ENCODE measurements at places on chromosomes 7 and 10.
A peak's percentile ranks its signal among the peaks of the same experiment; 100 is the strongest.

DNA sequence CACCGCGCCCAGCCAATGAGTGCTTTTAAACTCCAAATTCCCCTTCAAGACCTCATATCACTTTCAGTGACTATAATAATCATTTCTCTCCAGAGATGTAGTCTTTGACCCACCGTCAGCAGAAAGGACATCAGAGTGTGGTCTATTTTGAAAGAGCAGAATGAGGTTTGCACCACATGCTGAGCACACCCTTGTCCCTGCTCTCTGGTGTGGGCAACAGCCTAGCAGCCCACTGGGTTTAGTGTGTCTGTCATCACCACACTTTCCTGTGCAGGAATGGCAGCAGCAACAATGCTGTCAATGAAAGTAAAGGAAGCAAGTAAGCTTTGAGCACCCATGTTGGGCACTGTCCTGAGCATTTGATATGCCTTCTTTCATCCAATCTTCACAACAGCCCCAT is 122.4 kb downstream of the PLXNA4 start:
- DNase-seq: no peak

GRCh38 chr7:24018331-24018730 is 265.7 kb upstream of the NPY start:
- DNase-seq: no peak

DNA sequence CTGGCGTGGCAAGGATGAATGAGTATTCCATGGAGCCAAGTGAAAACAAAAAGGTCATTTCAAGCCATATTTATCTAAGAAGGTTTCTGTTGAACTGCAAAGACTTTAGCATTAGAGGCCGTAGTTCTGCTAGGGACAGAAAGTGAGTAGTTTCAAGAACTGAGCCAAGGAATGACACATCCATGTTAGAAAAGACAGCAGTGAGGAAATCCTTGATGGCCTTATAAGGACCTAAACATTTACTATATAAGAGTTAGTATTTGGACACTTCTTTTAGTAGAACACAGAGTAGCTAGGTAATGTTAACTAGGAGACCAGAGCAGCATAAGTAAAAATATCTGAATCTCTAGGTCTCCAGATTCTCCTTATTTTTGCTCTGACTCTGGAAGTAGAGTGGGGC is 329.8 kb upstream of the SEMA3D start:
- DNase-seq: no peak

GRCh38 chr10:100529475-100530298 is at the start of gene NDUFB8:
Gene NDUFB8, minus strand, starts transcription at chr10:100529871. Its CDS starts 20 bp downstream, at chr10:100529851.
- DNase-seq: peak; percentile 89

GRCh38 chr10:97780841-97781617 is 9.2 kb upstream of the SFRP5 start:
- DNase-seq: no peak

GRCh38 chr7:49261928-49262327 is 337.6 kb downstream of the CDC14C start:
- DNase-seq: no peak

DNA sequence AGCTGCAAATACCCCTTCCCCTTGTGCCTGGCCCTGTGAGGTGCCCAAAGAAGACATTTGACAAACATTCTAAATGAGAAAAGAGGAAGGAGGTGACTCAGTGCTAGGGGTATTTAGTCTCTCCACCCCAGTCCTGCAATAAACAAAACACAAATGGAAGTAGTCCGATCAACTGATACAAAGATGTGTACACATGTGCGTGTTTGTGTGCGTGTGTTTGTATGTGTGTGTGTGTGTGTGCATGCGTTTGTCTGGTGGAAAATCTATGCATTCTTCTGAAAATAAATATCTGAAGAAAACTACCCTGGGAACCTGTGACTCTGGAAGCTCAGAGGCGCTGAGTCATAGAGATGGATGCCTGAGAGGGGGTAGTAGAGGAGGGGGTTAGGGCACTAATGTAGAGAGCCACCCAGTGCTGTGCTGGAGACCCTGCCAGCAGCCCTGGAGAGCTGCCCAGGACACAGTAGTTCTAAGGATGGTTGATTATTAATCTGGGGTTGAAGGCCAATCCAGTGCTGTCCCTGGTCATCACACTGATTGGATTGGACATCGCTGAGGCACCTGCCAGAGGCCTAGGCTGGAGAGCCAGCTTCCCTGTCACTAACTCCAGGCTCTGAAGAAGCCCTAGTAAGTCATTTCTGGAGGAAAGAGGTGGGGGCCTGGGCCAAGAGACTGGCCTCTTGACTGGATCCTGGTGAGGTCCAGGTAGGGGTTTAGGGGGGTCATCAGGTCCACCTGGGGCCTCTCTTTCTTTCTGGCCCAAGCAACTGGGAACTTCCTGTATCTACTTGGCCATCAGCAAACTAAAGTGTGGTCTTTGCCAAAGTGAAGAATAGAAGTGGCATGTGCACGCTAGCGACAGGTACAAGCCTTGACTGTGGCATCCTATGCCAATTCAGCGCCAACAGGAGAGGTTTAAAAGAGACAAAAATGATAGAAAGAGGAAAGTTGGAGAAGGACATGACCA is 18.5 kb downstream of the SFTPA1 start:
- no peak for DNase-seq
